ENCODE measurements at places on chromosomes 11 and 22.

DNA sequence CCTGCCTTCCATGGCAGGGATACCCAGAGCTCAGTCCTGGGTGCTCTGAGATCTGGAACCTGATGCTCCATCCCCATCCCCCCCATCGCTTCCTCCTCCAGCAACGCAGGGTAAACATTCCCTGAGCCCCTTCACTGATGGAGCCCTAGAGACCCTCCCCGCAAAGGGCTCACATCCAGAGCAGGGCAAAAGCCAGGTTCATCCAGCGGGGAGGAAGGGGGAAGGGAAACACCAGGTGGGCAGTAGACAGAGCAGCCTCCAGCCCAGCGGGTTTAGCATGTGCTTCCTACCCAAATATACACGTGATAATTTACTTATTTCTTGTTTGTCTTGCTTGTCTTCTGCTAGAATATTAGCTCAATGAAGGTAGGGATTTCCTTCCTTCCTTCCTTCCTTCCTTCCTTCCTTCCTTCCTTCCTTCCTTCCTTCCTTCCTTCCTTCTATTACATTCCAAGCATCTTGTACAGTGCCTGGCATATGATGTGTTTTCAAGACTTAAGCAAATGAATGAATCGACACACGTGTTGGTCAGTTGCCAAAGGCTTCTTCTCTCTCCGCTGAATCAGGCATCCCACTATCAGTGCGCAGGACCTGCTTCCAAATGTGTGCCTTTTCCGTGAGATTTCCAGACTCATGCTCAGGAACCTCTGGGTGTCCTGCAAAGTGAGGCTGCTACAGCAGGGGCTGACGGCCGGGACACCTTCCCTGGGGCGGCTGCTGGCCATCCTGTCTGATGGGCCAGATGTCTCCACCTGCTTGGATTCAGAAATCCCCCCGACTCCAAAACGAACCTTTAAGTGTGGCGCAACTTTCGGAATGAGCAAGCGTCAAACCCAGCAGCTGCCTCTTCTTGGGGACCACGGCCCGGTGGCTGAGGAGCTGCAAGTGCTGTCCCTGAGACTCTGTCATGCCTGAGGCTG, 955.1 kb downstream of the BRD1 start:
- no peak for DNase-seq

- DNase-seq, result no peak
Observed at GRCh38 chr11:23232652-23233051, 372.4 kb upstream of the CCDC179 start.

GRCh38 chr11:62918531-62918930, 2.6 kb downstream of the CHRM1 start:
- no peak for DNase-seq

DNA sequence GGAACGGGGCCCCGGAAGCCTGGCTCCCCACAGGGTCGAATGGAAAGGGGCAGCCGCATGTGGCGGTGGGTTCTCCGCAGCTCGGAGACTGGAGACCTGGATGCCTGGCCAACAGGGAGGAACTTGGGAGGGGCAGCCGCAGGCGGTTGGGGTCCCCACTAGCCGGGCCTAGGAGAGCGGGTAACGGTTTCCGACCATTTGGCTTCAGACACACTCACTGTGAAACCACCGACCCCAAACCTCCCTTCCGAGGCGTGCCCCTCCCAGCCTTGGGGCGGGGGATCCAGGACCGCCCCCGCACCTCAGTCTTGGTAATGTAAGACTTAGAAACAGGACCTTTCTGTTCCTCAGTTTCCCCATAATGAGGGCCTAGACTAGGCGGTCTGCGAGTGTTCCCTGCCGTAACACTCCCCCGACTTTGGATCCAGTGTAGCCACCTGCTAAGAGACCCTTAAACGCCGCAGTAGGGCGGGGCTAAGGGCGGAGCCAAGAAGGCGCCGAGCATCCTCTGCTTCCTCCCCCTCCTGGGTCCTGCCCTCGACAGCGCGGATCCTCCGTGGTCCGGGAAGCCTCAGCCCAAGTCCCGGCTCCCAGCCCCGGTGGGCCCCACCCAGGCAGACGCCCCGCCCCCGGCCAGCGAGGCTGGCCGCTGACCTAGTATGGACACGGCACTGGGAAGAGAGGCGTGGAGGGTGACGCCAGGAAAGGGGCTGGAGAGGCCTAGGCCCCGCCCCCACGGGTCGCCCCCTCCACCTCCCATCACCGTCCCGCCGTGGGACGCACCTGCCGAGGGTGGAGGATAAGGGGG, 1.8 kb upstream of the RASGRP2 start:
- DNase-seq, result peak; percentile 81

- peak; percentile 7 for DNase-seq
Observed at GRCh38 chr11:71488681-71489270, 35.8 kb downstream of the NADSYN1 start.

- no peak for DNase-seq
Observed at GRCh38 chr11:123616505-123617198, 37.8 kb downstream of the SCN3B start.

GRCh38 chr11:102438311-102439062, 14.1 kb downstream of the TMEM123 start:
- no peak for DNase-seq

- no peak for DNase-seq
Observed at GRCh38 chr11:87300640-87301380, 263.1 kb downstream of the TMEM135 start.

- DNase-seq, result no peak
Observed at GRCh38 chr11:88275636-88276035, 61.9 kb downstream of the CTSC start.

DNA sequence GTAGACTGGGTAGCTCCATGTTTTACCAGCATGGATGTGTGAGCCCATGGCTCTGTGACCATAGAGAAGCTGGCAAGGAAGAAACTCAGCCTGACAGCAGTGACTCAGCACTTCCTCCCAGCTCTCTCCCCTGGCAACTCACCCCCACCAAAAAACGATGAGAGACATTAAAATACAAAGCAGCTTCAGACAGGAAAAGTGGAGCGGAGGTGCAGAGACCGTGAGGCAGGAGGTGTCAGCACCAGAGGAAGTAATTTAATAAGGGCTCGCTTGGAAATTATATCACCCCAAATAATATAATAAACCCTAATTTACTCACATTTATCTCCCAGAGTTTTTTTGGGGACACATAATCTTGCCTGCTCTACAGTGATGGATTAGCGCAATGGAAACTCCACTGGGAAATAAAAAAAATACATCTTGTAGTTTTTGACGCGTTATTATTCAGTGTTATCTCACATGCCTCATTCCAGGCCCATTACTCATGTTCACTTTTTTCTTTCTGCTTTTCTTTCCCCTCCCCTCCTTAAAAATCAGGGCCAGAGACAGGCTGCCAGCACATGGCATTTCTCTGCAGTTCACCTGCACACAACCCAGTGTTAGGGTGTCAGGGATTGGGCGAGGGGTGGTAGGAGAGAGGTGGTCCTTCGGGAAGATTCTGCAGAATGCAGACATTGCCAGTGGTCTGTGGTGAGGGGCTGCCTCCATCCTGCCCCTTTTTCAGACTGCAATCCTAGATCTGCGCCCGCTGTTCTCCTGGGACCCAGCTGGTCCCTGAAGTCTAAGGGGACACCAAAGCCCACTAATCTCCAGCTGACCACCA, 170.8 kb downstream of the BUD13 start:
- DNase-seq, result no peak

- DNase-seq, result no peak
Observed at GRCh38 chr11:73671701-73672100, 25.3 kb downstream of the PLEKHB1 start.

- no peak for DNase-seq
Observed at GRCh38 chr11:57419146-57419545, 7.8 kb downstream of the SLC43A3 start.

DNA sequence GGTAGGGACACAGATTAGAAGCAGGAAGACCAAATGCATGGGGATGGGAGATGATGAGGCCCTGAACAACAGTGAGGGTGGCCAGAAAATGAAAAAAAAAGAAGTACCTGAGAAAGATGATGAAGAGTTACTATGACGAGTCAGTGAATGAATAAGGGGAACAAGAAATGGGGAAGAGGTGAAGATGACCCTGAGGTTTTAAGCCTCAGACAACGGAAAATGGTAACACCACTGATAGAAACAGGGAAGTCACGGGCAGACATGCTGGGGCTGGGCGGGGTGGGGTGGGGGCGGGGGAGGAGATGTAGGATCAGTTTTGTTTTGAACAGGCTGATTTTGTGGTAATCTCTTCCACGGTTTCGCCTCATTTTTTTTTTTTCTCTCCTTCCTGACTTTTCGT, 205.1 kb upstream of the CADM1 start:
- no peak for DNase-seq

DNA sequence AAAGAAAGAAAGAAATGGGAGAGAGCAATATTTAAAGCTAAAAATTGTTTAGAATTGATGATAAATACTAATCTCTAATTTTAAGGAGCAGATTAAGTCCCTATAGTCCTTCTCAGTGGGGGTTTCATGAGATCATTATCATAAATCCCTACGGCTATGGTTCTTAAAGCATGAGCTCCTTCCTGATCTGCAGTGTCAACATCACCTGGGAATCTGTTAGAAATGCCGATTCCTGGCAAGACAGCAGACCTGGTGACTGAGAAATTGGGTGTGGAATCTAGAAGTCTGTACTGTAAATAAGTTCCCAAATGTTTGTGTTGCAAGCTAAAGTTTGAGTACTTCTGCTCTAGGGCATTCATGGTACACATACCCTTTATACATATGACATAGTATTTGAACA, 12.6 kb downstream of the HIKESHI start:
- DNase-seq, result no peak

DNA sequence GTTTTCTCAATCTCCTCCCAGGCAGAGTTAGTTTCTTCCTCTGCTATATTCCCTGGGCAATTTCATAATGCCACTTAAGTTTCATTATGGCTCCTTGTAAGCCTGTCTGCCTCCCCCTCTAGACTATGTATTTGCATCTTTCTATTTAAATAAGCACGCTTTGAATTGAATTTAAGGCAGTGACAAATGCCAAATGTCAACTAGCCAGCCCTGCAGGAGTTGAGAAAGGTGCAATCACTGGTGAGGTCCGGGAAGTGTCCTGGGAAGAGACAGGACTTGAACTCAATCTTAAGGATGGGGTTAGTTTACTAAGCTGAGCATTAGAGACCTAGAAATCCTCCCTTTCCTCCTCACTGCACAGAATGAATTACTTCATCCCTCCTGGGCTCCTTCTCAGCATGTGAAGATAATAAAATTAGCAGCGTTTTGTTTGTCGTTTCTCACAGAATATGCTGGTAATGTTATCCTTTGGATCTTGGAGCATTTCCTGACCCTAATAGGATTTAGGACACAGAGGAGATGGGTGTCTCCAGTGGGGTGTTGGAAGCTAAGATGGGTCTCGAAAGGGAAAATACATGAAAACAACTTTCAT, 1.6 kb downstream of the TCP11L1 start:
- no peak for DNase-seq

GRCh38 chr11:113991718-113992458, 17.0 kb downstream of the HTR3A start:
- no peak for DNase-seq

GRCh38 chr11:93972790-93973189, 48.4 kb upstream of the HEPHL1 start:
- no peak for DNase-seq

GRCh38 chr11:64263021-64263946, 12.0 kb downstream of the PLCB3 start:
- DNase-seq, result no peak

- DNase-seq, result no peak
Observed at GRCh38 chr11:64772303-64773018, 5.9 kb downstream of the SF1 start.

DNA sequence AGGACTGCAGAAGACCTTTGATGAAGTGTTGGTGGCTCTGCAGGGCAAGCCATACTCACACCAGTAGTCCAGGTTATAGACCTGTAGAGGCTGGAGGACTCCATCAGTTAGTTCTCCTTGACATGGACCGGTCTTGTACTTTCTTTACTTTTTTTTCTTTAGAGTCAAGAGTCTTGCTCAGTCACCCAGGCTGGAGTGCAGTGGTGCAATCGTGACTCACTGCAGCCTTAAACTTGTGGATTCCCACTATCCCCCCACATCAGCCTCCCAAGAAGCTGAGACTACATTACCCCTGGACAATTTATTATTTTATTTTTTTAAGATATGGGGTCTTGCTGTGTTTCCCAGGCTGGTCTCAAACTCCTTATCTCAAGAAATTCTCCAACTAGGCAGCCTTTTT, 49.6 kb upstream of the E2F8 start:
- no peak for DNase-seq

- no peak for DNase-seq
Observed at GRCh38 chr22:35739076-35739930, 21.6 kb downstream of the APOL5 start.

DNA sequence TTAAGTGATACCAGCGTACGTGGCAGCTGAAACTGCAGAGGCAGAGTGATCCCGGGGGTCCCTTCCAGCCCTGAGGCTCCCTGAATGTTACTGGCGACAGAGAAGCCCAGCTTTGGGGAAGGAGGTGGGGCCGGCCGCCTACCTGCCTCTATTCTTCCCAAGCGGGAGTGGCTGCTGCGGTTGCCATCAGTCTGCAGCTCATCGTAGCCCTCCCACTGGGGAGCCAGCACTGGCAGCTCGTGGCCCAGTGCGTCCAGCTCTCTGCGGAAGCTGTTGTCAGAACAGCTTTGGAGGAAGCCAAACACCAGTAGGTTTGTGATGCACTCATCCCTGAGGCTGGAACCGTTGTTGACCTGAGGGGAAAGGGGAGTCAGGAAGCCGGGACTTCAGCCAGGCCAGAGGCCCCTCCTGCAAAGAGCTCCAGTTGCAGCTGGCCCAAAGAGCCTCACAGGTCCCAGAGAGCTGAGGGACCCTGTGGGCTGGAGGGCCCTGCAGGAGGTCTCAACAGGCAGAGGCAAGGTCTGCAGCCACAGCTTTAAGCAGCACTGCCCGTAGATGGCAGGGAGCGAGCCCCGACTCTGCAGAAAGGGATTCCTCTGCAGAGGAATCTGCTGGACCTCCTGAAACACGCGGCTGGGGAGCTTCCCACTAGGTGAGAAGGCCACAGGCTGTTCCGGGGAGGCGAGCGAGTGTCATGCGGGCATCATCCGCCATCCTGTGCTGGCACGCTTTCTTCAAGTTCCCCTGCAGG, 30.4 kb downstream of the BID start:
- DNase-seq, result no peak

Measured in activated T-cell treated with anti-CD3 and anti-CD28 coated beads, Interleukin-2, amount 50 U/mL, for 24 hours (primary cell).